Peyer's patch (tissue), 4 donors: ENCODE measurements at places on chromosomes 5 and 9. TPM values are rescaled to one million over a fixed set of nuclear protein-coding genes. Genes with fewer than 3 reads are reported as not detected.

- H3K27ac ChIP-seq = no peak overlapping the region
- H3K36me3 ChIP-seq = no peaks in the 10 kb centered on the region
- H3K4me1 ChIP-seq = no peaks in the 10 kb centered on the region
Observed at GRCh38 chr5:126395605-126396004, 27.6 kb upstream of the GRAMD2B start.

GRCh38 chr9:99169982-99170761 is 51.6 kb downstream of the ALG2 start:
- no peak for DNase-seq
- H3K27ac ChIP-seq = no peak overlapping the region
- H3K27me3 ChIP-seq = no peaks in the 10 kb centered on the region

DNA sequence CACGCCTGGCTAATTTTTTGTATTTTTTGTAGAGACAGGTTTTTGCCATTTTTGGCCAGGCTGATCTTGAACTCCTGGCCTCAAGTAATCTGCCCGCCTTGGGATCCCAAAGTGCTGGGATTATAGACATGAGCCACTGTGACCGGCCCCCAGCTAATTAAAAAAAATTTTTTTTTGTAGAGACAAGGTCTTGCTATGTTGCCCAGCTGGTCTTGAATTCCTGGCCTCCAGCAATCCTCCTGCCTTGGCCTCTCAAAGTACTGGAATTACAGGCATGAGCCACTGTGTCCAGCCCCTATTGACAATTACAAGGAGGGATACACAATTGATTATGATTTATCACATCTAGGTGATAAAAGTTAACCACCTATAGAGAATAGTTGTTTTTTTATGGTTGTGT is 59.5 kb downstream of the NR2F1 start:
- H3K4me3 ChIP-seq = no peak overlapping the region
- no peaks in the 10 kb centered on the region for H3K4me1 ChIP-seq
- no peaks in the 10 kb centered on the region for H3K36me3 ChIP-seq
- no peaks in the 10 kb centered on the region for H3K27me3 ChIP-seq
- H3K27ac ChIP-seq = no peak overlapping the region
- DNase-seq = no peak

- no peaks in the 10 kb centered on the region for H3K27me3 ChIP-seq
- peaks cover 70% of the 10 kb centered on the region for H3K36me3 ChIP-seq
- no peak overlapping the region for H3K27ac ChIP-seq
- no peaks in the 10 kb centered on the region for H3K4me1 ChIP-seq
Observed at GRCh38 chr9:124411514-124412227, 3.6 kb downstream of the PSMB7 start.

- H3K36me3 ChIP-seq = no peaks in the 10 kb centered on the region
- DNase-seq = no peak
- H3K27ac ChIP-seq = no peak overlapping the region
- no peaks in the 10 kb centered on the region for H3K4me1 ChIP-seq
- H3K4me3 ChIP-seq = no peak overlapping the region
- H3K27me3 ChIP-seq = no peaks in the 10 kb centered on the region
Observed at GRCh38 chr9:135617538-135617900, 21.8 kb downstream of the GLT6D1 start.

- H3K4me1 ChIP-seq = peaks cover 13% of the 10 kb centered on the region
- no peaks in the 10 kb centered on the region for H3K36me3 ChIP-seq
- no peaks in the 10 kb centered on the region for H3K27me3 ChIP-seq
- peak; percentile 39 for DNase-seq
- no peak overlapping the region for H3K4me3 ChIP-seq
Observed at GRCh38 chr5:139689631-139690063, 41.5 kb downstream of the CXXC5 start.

- no peaks in the 10 kb centered on the region for H3K4me1 ChIP-seq
- no peaks in the 10 kb centered on the region for H3K27me3 ChIP-seq
- DNase-seq = no peak
- H3K4me3 ChIP-seq = no peak overlapping the region
Observed at GRCh38 chr9:80968611-80969010, 720.7 kb downstream of the TLE1 start.

DNA sequence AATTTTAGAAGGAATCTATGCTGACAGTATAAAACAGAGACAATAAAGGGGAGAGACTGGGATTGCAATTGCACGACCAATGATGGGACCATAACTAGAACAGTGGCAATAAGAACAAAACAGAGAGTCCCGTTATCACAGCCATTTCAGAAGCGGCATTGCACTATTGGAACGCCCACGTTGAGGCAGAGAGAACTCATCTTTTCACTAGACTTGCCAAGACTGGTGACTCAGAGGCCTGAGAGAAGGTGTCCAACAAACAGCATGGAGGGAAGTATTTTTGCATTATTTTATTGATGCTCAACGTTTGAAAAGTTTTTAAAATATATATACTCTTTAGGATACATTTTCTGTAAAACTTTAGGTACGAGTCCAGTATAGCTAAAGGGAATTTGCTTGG is 737.7 kb downstream of the TLE1 start:
- no peak for DNase-seq
- H3K4me1 ChIP-seq = no peaks in the 10 kb centered on the region
- no peaks in the 10 kb centered on the region for H3K36me3 ChIP-seq
- no peak overlapping the region for H3K27ac ChIP-seq
- no peaks in the 10 kb centered on the region for H3K27me3 ChIP-seq

GRCh38 chr5:128681096-128681495 is 143.1 kb upstream of the FBN2 start:
- no peak overlapping the region for H3K4me3 ChIP-seq
- no peaks in the 10 kb centered on the region for H3K36me3 ChIP-seq

- no peaks in the 10 kb centered on the region for H3K36me3 ChIP-seq
- H3K4me3 ChIP-seq = no peak overlapping the region
- no peaks in the 10 kb centered on the region for H3K27me3 ChIP-seq
- DNase-seq = no peak
Observed at GRCh38 chr9:28056006-28056405, 482.7 kb upstream of the C9orf72 start.

DNA sequence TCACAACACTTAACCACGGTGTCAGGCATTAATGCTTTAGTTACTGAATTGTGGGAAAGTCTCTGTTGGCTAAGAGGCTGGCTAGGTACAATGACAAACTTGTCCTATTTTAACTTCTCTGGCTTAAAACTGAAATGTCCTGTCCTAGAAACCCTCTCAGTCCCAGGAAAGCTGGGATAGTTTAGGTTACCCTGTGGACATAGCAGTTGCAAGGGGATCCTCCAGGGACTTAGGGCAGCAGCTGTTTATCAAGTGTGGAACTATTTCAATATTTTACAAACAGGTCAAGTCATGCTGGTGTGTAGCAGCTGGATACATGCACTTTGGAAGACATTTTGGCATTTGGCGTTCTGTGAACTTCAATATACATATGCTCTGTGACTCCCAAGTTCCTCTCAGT is 95.0 kb upstream of the ARRDC3 start:
- no peak overlapping the region for H3K4me3 ChIP-seq
- no peaks in the 10 kb centered on the region for H3K4me1 ChIP-seq
- H3K36me3 ChIP-seq = no peaks in the 10 kb centered on the region
- DNase-seq = no peak

DNA sequence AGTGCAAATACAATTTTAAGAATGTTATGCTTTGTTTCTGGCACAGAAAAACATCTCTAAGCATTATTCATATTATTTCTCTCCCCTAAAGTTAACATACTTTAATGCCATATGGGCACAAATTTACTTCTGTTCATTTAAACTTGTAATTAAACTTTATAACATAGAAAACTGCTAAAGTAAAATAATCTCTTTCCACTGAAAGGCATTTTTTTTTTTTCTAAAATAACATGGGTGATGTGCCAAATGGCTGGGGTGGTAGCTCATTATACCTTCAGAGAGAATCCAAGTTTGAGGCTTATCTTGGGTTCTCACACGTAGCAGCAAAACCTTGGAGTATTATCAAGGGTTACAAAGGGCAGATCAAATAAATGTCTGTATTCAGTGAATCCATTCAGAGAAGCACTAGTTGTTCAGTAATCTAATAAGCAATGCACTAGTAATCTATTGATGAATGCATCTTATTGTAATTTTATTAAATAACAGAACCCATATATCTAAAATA is 257.6 kb upstream of the POU5F2 start:
- no peaks in the 10 kb centered on the region for H3K4me1 ChIP-seq
- H3K36me3 ChIP-seq = no peaks in the 10 kb centered on the region
- DNase-seq = no peak
- H3K27ac ChIP-seq = no peak overlapping the region
- no peaks in the 10 kb centered on the region for H3K27me3 ChIP-seq

DNA sequence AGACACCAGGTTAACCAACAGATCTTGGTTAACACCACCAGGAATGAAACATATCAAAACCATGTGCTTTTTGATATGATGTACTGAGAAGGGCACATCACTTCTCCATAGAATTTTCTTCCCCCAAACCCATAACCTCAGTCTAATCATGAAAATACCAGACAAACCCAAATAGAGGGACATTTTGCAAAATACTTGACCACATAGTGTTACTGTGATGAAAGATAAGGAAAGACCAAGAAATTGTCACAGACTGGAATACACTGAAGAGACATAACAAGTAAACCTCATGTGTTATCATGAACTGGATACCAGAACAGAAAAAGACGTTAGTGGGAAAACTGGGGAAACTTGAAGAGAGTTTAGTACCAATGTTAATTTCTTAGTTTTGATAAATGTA is 74.9 kb upstream of the VCAN start:
- no peaks in the 10 kb centered on the region for H3K4me1 ChIP-seq
- no peak overlapping the region for H3K4me3 ChIP-seq

GRCh38 chr5:10607023-10607665 is 43.3 kb downstream of the ANKRD33B start:
- DNase-seq = no peak
- no peaks in the 10 kb centered on the region for H3K4me1 ChIP-seq
- H3K36me3 ChIP-seq = no peaks in the 10 kb centered on the region
- H3K27ac ChIP-seq = peak overlapping the region; percentile 76
- no peaks in the 10 kb centered on the region for H3K27me3 ChIP-seq

DNA sequence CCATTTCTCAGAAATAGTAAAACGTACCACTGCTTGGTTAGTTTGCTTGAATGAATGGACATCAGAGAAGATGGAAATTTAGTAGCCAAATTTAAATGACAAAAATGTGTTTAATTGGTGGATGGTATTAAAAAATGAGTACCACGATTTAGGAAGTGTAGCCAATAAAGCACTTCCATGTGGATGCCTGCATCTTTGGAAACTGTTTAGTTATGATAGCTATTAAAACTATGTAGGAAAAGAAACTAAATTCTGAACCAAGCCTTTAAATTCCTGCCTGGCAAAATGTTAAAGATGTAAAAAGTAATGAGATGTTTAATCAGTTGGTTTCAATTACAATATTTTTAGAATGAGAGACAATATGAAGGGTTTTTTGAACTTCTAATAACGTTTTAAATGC is 94.8 kb downstream of the NUDT12 start:
- no peak overlapping the region for H3K4me3 ChIP-seq
- H3K36me3 ChIP-seq = no peaks in the 10 kb centered on the region

DNA sequence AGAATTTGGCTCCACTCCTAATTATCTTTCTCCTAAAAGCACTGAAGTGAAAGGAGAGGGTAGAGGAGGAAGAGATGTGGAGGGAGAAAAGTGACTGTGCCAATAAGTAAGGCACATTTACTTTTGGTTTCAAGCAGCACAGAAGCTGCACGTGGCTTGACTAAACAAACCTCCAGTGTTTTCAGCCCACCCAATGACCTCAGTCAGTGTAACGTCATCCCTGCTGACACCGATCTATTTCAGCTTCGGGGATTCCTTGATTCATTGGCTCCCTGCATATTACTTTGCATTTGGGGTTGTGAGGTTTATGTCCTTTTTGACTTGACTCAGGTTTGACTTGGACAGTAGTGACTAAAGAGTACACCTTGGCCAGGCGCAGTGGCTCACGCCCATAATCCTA is 35.6 kb upstream of the NIM1K start:
- DNase-seq = no peak
- no peaks in the 10 kb centered on the region for H3K4me1 ChIP-seq
- H3K36me3 ChIP-seq = no peaks in the 10 kb centered on the region
- H3K27me3 ChIP-seq = no peaks in the 10 kb centered on the region
- H3K27ac ChIP-seq = no peak overlapping the region
- no peak overlapping the region for H3K4me3 ChIP-seq

DNA sequence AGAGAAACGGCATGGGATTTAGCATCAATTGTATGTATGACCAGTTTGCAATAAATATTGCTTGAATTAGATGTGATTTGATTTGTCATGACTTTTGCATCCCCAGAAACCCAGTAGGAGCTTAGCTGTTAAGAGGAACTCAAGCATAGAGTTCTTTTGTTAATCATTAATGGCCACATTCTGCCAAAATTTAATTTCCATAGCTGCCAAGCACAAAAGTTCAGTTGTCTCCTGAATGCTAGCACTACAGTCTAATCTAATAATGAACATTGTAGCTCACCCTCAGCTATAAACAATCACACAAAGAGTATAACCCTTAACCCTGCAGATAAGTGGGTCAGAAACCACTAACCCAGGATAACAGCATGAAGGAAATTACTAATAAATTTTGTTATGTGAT is 169.8 kb upstream of the GRAMD2B start:
- H3K4me1 ChIP-seq = no peaks in the 10 kb centered on the region
- H3K4me3 ChIP-seq = no peak overlapping the region
- no peak for DNase-seq
- no peaks in the 10 kb centered on the region for H3K36me3 ChIP-seq

DNA sequence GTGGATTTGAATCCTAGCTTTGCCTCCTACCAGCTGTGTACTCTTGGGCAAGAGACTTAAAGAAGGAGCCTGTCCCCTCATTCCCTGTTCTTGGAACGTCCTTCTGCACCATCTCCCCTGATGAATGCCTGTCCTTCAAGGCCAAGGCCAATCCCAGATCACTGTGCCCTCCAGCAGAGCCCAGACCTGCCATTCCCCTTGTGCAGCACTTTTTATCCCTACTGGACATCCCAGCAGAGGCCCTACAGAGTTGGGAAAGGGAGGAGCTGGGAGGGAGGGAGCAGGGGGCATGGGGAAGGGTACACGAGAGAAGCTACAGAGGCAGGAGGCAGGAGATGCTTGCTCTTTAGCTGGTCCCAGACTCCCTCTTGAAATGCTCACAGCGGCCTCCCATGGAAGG is 223.9 kb downstream of the PBX3 start:
- no peaks in the 10 kb centered on the region for H3K4me1 ChIP-seq
- H3K27me3 ChIP-seq = no peaks in the 10 kb centered on the region
- H3K4me3 ChIP-seq = no peak overlapping the region
- H3K36me3 ChIP-seq = no peaks in the 10 kb centered on the region

DNA sequence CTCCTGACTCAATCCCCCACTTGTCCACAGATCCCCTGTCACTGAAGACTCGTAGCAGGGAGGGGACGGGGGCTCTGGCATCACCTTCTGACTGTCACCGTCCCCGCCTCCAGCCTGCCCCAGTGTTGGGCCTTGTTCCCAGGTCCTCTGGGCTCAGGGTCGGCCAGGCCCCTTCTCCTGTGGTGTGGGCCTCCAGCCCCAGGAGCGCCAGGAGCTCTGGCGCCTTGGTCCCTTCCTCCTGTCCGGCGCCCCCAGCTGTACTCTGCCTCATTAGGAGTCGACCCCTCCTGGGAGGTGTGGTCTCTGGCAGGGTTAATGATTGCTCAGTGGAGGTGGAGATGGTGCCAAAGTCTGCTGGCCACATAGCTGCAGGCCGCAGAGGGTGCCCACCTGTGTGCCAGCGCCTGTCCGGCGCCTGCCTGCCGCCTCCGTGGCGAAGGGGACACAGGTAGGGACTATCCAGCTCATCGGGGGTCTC is at the start of gene CDHR2:
TSS of gene CDHR2 (plus strand) at position 376 of the 478 bp plus-strand sequence. CDS start 16,011 bp downstream, outside the sequence.
- H3K4me1 ChIP-seq = peaks cover 28% of the 10 kb centered on the region
- DNase-seq = no peak
- H3K27ac ChIP-seq = peak within 1 kb of the TSS; percentile 68
- no peaks in the 10 kb centered on the region for H3K27me3 ChIP-seq
- peak within 1 kb of the TSS; percentile 18 for H3K4me3 ChIP-seq

The GABRA6 gene
- total RNA-seq = not detected

The DRD1 gene
- total RNA-seq = not detected

The GABRA1 gene
- not detected for total RNA-seq

The PTGS1 gene
- total RNA-seq = 6.4 TPM

The TGFBR1 gene
- total RNA-seq = 14.4 TPM

The LAMC3 gene
- 4.1 TPM for total RNA-seq

The SLC45A2 gene
- not detected for total RNA-seq

The PTGR1 gene
- total RNA-seq = 829 TPM
